ENCODE measurements at places on chromosomes 5 and 9. TPM values are rescaled to one million over a fixed set of nuclear protein-coding genes. Genes with fewer than 3 reads are reported as not detected.

The CARTPT gene
- polyA plus RNA-seq, result not detected

The DPP7 gene
- 202 TPM for polyA plus RNA-seq

The ZER1 gene
- 84.7 TPM for polyA plus RNA-seq

The ZNF189 gene
- 5.8 TPM for polyA plus RNA-seq

The PHF2 gene
- polyA plus RNA-seq, result 20.8 TPM

The PCDHA9 gene
- 0.72 TPM for polyA plus RNA-seq

The THG1L gene
- polyA plus RNA-seq, result 6.1 TPM

The OTP gene
- not detected for polyA plus RNA-seq

The PTPN3 gene
- 0.84 TPM for polyA plus RNA-seq

The ARHGEF39 gene
- 5.6 TPM for polyA plus RNA-seq

Measured in cardiac muscle cell (in vitro differentiated cells and primary cell).